ENCODE measurements at places on chromosomes 2 and 18.
A peak's percentile ranks its signal among the peaks of the same experiment; 100 is the strongest.

- DNase-seq: no peak
Measured at GRCh38 chr2:150705357-150705756, 217.9 kb upstream of the RND3 start.

DNA sequence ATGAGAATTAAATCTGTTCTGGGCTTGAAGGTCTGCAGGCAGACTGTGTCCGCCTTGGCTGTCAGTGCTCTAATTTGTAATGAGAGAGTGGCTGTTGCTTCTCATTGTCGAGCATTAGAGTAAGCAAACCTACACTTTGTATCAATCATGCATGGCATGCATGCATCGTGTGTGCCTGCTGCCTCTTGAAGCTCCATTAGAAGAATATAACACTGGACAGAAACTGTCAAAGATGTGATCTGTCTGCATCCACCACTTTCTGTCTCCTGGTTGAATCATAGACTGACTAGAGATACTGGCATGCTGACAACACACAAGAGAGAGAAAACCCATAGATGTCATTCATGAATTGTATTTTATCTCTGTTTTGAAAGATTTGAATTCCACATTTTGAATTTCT is 275.0 kb upstream of the NXPH2 start:
- DNase-seq: no peak

- no peak for DNase-seq
Measured at GRCh38 chr2:63992061-63992685, 27.1 kb downstream of the VPS54 start.

- no peak for DNase-seq
Measured at GRCh38 chr2:71736091-71736861, 282.9 kb downstream of the DYSF start.

DNA sequence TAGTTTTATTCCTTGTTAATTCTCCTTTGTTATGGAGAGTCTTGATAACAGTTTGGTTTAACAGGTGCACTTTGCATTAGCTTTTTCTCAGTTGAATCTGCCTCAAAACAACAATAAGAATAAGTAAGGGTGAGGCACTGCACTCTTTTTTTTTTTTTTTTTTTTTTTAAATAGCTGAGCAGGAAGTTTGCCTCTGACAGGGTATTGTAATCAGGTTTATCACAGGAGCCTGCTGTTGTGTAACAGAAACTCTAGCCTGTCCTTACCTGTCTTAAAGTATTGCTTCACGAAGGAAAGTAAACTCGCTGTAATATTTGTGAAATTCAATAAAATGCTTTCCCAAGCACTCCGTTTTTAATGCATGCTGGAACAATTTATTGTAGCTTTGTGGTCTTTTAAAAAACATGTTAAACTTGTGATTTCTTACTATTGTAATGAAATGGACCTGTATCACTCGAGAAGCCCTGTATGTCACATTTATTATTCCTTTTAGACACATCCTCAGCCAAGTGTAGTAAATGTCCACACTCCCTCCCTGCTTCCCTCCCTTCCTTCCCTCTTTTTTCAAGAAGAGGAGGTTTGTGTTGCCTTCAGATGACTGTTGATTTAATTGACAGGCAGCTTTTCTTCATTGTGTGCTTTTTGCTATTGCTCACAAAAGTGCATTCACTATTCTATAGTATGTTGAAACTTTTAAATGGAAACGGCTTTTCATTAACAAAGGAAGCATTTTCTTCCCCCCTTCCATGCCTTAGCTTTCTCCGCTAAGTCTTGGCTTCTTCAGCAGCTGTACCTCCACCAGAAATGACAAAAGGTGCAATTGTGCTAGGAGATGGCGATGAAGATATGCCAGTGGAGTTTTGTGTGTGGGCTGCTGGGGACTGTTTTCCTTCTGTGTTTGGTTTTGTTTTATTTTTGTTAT is 52.7 kb downstream of the TAF1B start:
- DNase-seq: no peak

DNA sequence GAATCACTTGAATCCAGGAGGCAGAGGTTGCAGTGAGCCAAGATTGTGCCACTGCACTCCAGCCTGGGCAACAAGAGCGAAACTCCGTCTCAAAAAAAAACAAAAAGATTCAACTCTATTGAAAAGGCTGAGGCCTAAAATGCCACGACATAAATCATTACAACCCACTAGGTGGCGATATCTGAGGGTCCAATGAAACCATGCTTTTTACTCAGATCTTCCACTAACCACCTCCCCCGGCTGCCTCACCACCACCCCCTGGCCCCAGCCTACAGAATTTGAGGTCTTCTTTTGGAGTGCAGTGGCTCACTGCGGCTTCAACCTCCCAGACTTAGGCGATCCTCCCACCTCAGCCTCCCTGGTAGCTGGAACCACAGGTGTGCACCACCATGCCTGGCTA is 57.5 kb downstream of the AP1S3 start:
- DNase-seq: peak; percentile 24

DNA sequence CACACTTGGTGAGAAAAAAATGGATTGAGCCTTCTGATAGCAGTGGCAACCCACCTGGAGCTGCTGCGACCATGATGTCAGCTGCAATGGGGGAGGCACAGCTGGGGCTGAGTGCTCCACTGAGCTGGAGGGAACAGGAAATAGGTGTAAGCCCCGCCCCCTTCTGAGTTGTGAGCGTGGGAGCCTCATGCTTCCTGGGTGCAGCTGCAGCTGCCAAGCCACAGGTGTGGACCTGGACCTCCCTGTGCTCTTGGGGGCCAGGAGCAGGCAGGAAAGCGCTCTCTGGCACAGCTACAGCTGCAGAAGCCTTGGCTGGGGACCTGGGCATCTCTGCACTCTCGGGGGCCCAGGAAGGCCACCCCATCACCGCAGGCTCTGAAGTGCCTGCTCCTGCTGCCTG is 970.6 kb downstream of the DCDC2C start:
- DNase-seq: no peak

DNA sequence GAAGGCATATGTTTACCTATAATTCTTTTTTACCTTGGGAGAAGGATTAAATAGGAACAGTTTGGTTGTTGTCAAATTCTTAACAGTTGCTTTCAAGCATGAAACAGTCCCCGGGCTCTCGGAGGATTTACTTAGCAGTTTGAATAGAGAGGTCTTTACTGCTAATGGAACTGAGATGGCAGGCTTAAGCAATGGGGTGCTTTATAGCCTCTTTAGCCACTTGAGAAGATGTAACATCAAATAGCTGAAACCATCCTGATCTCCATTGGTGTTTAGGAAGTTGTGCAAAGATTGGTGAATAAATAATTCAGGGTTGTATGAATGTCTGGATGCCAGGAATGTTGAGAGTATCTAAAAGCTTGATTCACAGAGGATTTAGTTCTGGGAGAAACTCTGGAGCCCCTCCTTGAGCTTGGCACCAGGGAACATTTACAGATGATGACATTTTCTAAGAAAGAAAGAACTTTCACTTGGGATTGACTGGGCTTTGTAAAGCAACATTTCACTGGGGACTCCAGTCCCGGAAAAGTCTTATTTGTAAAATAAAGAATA is 51.9 kb downstream of the PTPRM start:
- no peak for DNase-seq

GRCh38 chr2:64323197-64323596 is 130.8 kb upstream of the LGALSL start:
- DNase-seq: no peak

- no peak for DNase-seq
Measured at GRCh38 chr2:1147873-1148612, 197.4 kb downstream of the SNTG2 start.

GRCh38 chr2:201255408-201256033 is 4.8 kb upstream of the CASP8 start:
- no peak for DNase-seq

- no peak for DNase-seq
Measured at GRCh38 chr18:23484561-23485182, 18.6 kb upstream of the RMC1 start.

DNA sequence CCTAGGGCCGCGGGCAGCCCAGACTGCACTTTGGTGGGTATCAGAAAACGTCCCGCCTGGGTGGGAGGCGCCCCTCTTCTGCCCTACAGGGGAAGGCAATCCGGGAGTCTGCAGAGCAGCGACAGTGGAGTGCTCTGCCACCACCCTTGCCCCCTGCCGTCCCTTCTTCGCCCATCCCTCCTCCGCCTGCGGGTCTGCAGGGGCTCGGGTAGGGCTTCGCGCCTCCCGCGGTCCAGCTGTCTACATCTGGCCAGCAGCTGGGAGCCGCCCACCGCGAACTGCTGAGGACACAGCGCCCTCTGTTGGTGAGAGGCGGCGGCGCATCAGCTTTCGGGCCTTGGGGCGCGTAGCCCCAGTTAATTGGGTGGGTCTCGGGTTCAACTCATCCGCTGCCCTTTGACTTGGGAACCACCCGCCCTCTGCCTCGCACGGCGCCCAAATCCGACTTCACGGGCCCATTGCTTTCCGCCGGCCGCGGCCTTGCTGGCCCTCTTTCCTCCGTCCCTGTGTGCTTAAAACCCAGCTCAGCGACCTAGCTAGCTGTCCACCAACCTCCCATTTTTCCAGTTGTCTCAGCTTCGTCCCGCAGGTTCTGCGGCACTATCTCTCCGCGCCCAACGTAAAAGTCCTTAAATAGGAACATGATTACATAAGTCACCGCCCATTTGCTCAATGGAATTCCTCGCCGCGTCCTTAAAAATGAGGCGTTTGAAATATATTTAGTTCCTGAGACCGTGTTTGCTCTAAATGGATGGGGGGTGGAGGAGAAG is 17.6 kb downstream of the WNT10A start:
- peak; percentile 82 for DNase-seq

DNA sequence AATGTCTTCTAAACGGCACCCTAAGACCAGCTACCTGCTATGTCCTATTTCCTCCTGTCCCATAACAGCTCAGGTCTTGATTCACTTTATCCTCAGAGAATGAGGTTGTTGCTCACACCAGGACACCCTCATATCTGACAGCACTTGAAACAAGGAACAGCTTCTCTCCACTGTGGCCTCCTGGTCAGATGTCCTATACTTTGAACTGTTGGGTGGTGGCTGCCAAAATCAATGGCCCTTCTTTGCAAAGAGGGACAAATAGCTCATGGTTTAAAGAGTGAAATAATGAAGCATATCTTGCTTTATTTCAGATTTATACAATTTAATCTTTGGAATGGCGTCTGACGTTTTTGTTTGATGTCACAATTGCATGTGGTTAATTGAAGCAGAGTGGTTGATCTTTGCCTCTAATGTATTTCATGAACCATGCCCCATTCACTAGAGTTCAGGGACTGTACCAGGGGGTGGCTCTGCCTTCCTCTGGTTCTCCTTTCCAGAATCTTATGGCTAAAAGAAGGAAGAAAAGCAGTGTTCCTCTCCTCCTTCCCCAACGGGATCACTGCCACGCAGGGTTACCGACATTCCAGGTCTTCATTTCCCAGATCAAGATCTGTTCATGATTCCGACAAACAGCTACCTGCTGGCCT is 24.1 kb upstream of the ZCCHC2 start:
- no peak for DNase-seq

GRCh38 chr2:196413821-196414274 is 225.7 kb upstream of the CCDC150 start:
- DNase-seq: no peak

DNA sequence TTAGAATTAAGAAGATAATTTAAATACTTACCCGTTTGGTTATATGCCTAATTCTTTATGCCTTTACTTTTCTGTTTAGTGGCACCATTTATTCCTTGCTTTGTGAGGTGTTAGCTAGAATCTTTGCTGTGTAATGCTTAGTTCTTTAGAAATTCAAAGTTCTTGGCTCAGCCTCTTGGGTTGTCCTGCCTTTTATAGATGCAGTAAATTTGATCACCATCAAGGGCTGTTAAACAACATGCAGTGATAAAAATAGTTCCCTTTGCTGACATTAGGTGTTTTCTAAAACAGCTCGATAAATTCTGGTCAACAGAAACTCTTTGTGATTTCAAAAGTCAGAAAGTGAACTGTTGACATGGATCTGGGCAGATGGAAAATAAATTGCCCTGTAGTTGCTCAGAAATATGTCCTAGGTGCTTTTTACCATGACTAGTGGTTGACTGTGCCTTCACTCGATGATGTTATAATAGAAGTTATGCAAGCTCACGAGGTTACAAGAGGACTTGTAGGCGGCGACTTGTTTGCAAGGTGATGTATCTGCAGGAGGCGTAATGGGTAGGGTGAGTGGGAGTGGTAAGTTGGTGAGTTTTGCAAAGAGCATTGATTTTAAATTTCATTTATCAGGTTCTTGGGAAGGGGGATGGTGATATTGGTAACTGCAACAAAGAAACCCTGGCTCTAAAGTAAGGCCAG is 52.1 kb downstream of the LRRTM1 start:
- no peak for DNase-seq

DNA sequence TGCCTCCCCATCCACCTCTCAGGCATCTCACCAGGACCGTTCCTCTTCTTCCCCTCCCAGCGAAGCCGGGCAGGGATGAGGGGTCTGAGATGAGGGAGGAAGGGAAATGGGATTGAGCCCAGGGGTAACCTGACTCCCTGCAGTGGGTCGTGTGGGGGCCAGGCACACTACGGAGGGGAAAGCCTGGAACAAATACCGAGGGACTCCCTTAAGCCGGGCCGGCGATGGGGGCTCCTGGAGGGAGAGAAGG is 250 bp upstream of the SPEG start:
- DNase-seq: no peak

- no peak for DNase-seq
Measured at GRCh38 chr2:201938156-201938775, 95.4 kb upstream of the FZD7 start.

DNA sequence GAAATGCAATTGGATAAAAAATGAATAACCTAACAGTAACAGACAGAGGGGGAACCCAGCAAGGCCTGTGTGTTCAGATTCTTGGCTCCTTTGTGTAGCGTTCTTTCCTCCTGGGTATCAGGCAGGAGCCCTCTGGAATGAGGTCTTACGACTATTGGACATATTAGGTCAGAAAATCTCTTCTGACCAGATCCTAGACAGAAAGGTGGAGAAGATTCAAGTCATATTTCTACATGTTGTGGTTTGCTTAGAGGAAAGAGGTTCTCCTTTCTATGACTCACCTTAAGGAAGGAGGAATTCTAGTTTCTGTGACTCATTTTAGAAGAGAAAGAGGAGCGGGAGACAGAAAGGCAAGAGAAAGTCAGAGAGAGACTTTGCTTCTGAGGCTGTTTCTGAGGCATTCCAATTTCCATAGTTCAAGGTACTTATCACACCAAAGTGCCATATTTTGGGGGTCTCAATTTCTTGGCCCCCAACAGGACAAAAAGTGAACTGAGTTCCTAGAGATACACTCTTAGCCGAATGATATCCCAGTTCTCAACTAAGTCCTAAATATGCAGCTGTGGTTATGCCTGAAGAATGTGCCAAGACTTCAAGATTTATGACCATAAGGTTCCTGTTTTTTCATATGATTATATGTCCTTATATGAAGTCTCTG is 618.6 kb downstream of the ZEB2 start:
- no peak for DNase-seq

DNA sequence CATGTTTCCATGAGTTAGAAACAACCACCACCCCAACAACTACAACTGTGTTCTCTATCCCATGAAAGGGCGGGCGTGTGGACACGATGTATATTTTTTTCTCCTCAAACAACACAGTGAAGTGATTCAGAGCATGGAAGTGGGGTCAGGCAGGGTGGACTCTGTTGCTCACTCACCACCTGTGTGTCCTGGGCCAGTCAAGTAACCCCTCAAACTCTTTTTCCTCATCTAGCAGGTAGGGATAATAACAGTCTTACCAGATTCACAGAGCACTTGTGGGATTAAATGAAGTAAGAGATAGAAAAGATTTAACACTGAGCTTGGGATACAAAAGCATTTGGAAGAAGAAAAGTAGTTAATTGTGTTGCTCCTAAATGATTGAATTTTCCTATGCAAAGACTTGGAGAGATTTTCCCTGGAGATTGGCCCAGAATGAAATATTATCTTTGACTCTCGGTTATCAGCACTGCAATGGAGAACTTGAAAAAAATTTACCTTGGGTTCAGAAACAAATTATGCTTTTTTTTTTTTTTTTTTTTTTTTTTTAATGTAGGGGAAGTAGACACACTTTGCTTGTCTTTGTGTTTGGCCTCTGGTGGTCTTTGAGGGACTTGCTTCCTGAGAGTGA is 161.9 kb upstream of the EPAS1 start:
- no peak for DNase-seq
